ENCODE measurements at places on chromosomes 3 and 15.

- no peak for DNase-seq
Measured at GRCh38 chr15:43230640-43231115, 9.9 kb upstream of the EPB42 start.

DNA sequence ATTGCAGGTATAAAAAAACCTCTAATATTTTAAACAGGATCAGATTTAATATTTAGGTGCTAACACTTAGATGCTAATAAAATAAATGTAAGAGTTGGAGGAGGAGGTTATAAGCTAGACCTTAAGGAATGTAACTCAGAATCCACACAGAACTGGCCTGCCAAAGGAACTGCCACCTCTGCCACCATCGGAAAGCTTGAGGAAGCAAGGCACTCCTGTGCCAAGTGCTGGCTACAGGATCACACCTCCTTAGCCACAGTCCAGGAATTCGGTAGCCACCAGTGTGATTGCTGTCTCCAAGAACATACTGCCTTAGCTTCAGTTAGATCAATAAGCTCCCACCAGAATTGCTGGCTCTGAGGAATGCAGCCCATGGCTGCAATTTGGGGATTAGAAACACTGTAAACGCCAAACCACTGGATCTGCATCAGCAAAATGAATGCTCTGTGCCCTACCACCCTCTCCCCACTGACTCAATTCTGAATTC is 58.0 kb downstream of the FRMD5 start:
- no peak for DNase-seq

DNA sequence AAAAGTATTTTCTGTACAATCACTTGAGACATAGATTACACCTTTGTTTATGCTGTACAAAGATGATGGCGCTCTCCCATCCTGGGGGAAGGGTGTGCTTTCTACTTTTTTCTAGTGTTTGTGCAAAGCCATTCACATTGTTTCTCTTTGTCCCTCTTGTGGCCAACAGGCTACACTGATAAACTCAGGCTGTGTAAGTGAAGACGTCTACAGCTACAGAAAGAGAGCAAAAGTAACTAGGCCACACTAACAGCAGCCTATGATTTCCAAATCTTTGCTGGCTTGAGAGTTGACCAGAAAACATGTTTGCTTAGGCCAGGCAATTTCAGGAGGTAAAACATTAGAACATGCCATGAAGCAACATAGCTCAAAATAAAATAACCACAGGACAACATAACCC is 75.1 kb downstream of the FOXB1 start:
- DNase-seq, result no peak

DNA sequence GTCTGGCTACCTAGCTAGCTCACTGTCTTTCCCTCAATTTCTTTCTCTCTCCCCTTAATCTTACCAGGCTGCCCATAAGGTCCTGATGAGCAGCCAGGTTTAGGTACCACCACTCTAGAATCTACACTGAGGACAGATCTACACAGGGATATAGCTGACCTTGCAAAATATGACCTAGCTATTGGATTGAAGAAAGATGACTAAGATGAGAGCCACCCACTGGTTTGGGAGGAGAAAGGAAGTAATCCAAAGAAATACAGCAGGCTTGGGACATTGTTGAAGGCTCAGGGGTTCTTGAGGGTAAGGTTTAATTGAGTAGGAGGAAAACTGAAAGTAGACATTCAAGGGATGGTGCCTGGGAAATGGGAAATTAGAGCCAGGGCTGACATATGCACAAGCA is 142.0 kb upstream of the TMC3 start:
- DNase-seq, result no peak

DNA sequence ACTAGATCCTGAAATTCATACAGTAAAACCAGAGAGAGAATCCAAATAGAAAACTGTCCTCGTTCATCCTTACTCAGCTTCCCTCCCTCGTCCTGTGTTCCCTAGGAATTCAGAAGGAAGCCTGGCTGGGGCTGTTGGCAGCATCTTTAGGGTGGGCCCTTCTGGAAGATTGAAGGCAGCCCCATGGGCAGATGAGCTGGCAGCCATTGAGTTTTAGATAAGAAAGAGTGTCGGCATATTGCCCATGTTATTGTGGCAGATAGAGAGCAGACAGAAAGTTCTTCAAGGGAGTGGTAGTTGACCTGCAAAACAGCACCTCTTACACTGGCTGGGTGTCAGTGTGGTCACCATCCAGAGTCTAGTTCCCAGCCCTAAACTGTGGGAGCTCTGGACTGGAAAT is 23.5 kb downstream of the TMOD2 start:
- no peak for DNase-seq

- DNase-seq, result no peak
Measured at GRCh38 chr3:115961380-115961779, 338.1 kb downstream of the GAP43 start.

GRCh38 chr15:42010434-42010833 is 10.4 kb downstream of the PLA2G4E start:
- DNase-seq, result no peak

- no peak for DNase-seq
Measured at GRCh38 chr3:49009396-49009795, 2.2 kb downstream of the WDR6 start.

DNA sequence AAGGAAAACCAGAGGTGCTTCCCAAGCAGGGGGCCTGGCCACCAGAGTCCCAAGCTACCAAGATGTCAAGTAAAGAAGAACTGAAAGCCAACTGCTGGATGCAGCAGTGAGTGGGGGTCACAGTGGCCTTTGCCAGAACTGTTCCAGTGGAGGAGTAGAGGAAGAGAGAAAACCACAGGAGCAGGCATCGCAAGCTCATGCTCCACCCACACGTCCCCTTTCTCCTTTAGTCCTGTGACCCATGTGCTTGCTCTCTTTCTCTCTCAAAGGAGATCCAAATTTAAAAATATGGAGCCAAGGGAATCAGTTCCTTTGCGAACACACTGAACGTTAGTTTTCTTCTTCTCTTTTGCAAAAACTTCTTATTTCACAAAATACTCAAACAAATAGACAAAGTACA is 12.4 kb upstream of the ABHD2 start:
- no peak for DNase-seq

GRCh38 chr15:36294359-36294758 is 285.1 kb upstream of the CDIN1 start:
- DNase-seq, result no peak

DNA sequence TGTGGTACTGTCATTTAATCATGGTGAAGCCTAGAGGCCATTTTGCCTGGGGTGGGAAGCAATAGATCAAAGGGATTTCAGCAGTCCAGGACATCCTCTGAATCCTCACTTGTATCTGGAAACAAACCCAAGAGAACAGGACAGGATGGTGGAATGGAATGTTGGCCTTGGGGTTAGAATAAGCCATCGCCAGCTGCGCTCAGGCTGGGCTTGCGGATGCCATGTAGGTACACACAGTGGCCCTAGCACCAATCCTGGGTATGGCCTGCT is 76.5 kb upstream of the ALDH1A3 start:
- no peak for DNase-seq

GRCh38 chr15:51111061-51111460 is 16.4 kb upstream of the TNFAIP8L3 start:
- no peak for DNase-seq

GRCh38 chr3:108239082-108239481 is 16.9 kb upstream of the IFT57 start:
- DNase-seq, result no peak

GRCh38 chr15:40881351-40881750 is 7.3 kb upstream of the RHOV start:
- DNase-seq, result no peak

GRCh38 chr3:129555153-129555550 is 12.2 kb downstream of the H1-8 start:
- no peak for DNase-seq

DNA sequence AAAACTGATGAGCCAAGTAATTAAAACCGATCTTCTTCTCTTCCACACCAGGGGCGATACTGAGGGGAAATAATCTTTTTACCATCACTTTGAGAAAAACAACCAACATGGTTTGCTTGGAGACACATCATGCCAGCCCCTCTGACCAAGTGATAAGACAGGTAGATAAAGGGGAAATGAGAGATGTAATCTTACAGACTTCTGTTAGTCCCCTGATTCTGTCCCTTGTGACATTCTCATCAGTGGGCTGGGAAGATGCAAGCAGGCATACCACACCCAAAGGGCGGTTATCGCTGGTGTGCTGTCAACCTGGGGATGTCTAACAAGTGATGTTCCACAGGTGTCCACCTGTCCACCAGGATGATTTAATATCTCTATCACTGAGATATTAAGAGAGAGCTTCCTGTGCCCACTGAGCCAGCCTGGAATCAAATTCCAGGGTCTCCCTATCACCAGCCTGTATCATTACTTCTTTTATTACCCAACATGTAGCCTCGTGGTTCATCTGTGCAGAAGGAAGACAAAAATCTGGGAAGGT is 315.0 kb downstream of the FOXP1 start:
- no peak for DNase-seq

GRCh38 chr3:143538577-143538981 is 309.7 kb downstream of the SLC9A9 start:
- no peak for DNase-seq

DNA sequence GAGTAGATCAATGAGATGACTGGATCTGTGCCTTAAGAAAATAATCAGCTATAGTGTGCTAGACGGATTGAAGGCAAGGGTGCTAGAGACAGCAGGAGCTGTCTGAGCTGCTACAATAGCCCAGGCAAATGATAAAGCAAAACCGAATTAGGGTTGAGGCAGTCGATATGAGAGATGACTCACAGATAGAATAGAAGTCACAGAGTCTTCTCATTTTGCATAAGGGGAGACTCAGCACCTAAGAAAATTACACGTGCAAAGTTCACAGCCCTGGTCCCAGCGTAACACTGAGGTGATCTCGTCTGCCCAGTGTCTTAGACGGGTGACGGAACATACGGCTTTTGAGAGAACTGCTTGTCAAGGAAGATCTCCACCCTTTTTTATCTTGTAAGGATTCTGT is 11.6 kb downstream of the LPP start:
- DNase-seq, result peak; percentile 43

DNA sequence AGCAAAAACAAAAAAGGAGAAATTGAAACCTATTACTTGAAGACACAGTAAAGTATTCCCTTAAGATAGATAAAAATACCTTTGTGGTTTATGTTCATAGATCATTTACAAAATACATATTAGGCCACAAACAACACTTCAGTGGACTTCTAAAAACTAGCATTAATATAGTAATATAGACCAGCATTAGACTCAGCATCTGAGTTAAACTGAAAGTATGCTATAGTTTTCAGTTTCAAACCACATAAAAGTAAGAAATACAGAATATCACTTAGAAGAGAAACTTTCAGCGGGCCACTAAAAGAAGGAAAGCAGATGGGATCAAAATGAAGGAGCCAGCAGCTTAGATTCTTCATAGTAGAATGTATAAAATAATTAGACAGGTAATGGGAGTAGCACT is 86.6 kb downstream of the MSL2 start:
- no peak for DNase-seq

GRCh38 chr3:75341324-75342067 is 322.6 kb upstream of the FRG2C start:
- DNase-seq, result no peak

DNA sequence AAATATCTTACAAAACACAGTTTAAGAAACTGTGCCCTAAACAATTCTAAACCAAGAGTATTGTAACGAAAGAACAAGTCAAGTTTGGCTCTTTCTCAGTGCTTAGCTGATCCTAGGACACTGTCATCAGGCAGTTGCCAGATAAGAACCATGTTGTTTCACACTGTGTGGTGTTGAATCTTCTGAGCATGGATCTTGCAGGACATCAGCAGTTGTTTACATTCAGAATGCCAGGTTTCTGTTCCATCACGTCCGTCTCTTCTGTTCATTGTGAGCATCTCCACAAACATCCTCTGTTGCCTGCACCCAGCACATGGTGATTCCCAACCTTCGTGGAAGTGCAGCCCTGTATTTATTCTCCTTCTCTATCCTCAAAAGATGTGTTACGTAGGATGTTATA is 67.9 kb downstream of the DCUN1D1 start:
- no peak for DNase-seq

GRCh38 chr3:121863801-121864200 is 28.8 kb downstream of the EAF2 start:
- no peak for DNase-seq

Measured in stimulated activated CD4-positive, alpha-beta T cell treated with anti-CD3 and anti-CD28 coated beads, Interleukin-2, amount 100 ng/mL, for 24 hours (primary cell).